ENCODE measurements at places on chromosomes 6 and 20.
A peak's percentile ranks its signal among the peaks of the same experiment; 100 is the strongest.

DNA sequence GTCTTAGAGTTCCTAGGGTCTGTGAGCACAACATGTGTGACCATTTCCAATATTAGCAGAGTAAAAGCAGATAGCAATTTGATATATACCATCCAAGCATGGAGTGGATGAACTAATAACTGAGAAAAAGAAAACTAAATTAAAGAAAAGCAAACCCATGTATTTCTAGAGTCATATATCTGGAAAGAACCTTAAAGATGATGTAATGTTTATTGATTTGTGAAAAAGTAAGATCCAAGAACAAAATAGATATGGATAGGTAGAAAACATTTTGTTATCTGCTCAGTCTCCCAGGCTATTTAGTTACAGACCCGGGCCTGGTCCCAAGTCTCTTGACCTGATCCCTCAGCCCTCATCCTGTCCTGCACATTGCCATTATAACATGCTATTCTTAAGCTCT is 526.8 kb downstream of the EPM2A start:
- DNase-seq: no peak

GRCh38 chr6:95084867-95085266 is 492.5 kb upstream of the MANEA start:
- DNase-seq: no peak

DNA sequence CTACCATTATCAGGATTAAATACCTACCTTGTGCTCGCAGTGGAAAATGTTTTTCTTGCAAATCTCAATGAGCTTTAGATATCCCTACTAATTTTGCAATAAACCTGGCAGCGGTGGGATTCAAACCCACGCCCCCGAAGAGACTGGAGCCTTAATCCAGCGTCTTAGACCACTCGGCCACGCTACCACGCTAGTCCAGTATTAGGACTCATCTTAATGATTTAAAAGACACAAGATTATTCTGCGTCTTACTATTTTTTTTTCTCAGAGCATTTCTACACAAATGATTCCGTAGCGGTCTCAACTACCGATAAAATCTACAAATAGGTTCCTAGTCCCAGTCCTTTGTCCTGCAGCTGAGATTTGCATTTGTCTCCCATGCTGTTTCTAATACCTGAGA is 35.2 kb upstream of the ZSCAN23 start:
- DNase-seq: no peak

DNA sequence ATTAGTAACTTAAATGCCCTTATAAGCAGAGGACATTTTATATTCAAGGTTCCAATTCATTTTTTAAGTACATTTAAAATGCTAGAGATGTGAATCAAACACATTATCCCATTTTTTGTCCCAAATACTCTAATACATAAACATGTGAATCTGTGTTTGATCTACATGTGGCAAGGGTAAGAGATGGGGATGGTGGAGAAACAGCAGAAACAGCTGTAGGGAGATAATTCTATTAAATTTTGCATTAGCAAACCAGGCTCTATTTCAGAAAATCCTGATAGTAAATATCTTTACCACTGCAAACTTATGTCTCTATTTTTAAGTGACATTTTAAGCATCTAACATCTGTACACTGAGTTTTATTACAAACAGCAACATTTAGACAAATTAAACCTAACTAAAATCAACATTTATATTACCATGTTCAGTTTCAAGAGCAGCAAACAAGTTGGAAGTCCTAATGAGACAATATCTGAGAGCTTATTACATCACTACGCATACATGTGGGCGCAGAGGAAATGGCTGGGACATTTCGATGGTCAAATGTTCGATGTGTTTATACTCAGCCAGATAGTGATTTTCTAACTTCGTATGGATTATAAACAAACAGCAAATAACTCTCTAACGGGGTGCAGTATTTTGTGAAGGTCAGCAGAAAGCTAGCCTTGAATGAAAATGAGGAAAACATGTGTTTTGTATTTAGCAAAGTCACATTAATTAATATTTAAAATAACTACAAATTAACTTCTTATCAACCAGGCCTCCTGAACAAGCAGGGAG is 165.1 kb downstream of the GJA1 start:
- no peak for DNase-seq

- DNase-seq: peak; percentile 61
Measured at GRCh38 chr6:89079511-89080234, 878 bp upstream of the PNRC1 start.

DNA sequence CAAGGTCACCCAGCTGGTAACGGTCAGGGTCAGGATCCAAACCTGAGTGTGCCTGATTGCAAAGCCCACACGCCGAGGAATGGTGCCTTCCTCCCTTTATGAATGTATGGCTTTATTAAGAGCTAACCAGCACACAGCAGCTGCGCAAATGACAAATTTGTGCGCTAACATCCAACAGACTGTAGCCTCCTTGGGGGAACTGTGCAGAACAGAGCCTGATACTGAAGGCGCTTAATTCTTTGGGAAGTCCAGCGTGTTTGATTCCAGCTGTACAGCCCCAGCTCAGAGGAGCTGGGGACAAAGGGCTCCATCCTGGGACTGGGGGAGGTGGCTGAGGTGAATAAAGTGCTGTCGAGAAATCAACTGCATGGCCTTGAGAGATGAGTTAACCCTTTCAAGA is 75.7 kb upstream of the JARID2 start:
- no peak for DNase-seq

GRCh38 chr6:128438393-128438792 is 82.0 kb downstream of the PTPRK start:
- no peak for DNase-seq

DNA sequence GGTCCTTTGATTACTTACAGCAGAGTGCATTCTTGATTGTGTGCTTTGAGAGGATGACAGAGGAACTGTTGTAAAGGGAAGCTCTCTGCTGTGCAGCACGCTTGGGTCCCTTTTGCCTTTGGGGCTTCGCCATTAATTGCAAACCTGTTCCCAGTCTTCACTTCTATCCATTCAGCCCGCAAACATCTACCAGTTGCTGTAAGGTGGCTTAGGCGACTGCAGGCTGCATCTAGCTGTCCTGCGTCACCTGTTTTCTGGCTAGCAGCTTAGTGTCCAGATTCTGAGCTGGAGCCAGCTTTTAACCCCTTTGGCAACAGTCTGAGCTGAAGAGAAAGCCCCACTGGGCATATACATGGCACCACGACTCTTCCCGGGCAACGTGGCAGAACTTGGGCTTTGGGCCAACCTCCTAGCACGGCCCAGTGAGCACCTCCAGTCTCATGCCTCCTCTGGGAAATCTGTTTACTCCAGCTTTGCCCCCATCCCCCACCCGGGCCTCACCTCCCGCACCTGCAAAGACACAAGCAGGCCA is 2.5 kb upstream of the FASTKD5 start:
- no peak for DNase-seq

DNA sequence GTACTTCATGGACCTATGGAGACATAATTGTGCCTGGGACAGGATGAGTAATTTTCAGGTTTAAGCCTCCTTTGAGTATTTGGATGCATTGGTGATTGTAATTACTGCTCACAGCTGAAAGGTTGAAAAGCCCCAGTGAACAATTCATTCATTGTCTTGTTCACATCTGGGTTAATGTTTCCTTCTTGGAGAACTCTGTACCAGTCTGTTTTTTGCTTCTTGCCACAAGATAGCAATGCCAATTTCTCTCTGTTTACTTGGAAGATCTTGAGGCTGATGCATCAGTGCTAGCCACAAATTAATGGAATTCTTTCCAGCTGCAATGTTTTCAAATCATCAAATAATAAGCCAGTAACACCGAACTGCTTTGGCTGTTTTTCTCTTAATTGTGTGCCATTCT is 207.8 kb downstream of the BMP2 start:
- DNase-seq: no peak

DNA sequence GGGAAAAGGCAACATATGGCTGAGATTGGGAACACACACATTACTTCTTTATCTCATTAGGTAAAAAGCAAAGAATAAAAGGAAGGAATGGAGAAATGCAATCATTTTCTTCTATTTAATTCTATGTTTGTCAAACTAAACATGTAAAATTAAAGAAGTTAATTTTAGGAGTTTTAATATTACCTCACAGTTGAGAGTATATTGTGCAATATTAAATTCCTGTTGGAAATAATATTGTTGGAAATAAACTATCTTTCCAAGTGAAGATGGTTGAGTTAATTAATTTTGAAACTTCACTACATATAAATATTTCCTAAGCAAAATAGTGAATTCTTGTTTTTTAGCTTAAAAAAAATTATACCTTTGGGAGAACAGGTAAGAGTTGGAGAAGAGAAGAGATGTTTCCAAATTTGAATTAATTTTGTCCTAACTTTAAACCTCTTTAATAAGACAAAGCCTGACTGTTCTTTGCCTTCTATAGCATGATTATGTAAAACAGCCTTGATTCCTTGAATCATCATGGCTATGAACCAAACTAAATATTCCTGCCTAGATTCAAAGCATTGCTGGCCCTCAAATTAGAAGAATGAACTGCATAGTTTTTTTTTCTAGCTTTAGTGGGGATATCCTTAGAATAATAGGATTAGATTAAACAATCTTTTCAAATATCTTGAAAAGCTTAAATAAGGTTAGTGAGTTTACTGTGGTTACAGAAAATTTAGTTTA is 1349.1 kb upstream of the ADGRB3 start:
- DNase-seq: no peak

All from hematopoietic multipotent progenitor cell treated with erythropoietin and hydrocortisone succinate and interleukin-3 and kit ligand, for 8 days (in vitro differentiated cells).